Spleen (tissue), 13 donors: ENCODE measurements at places on chromosomes 4 and X. TPM values are rescaled to one million over a fixed set of nuclear protein-coding genes. Genes with fewer than 3 reads are reported as not detected.
A peak's percentile ranks its signal among the peaks of the same experiment; 100 is the strongest.

Gene EGF
- 1.0 TPM for total RNA-seq

DNA sequence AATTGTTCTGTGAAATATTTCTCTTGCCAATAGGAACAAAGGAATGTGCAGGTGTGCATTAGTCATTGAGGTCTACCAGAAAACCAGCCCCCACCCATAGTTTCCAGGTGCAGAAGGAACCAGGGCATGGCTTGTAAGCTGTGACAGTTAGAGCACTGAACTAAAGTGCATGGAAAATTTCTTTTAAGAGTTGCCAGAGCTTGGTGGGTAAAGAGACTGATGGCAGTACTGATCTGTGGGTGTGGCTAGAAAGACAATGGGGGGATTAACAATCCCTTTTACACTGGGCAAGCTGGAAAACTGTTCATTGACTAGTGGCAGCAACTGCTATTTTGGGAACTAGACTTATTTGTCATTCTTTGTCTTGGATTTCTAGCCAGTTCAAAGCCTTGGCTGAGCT, 326.9 kb downstream of the PCDH19 start:
- DNase-seq = no peak

DNA sequence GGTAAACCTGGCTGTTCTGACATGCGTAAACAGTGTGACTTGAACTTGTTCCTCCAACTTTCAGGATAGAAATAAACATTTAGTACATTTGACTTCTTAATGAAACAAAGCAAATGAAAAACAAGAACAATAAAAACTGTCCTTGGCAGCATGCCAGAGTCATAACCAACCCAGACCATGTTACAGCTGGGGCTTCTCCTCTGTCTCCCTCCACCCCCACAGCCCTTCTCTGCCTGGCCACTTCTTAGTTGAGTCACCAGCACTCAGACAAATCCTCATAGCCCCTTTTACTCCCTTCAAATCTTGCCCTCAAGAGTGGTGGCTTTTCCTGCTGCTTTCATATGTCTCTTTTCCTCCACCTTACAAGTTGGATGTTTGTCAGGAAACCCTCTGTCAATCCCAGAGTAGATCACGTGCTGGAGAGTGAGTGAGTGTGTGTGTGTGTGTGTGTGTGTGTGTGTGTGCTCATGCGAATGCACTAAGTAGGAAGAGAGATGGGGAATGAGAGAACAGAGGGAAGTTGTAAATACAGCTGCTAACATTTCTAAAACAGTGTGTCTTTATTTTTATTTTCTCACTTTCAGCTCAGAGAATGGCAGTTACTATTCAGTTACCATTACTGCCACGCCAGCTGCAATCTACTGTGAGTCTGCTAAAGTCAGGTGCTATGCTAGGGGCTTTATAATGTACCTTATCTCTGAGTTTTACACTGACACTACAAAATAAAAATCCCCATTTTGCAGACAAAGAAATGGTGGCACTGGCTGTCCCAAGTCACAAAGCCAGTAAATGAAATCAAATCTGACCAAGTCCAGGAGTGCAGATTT, 15.0 kb downstream of the SCARB2 start:
- no peak for DNase-seq

DNA sequence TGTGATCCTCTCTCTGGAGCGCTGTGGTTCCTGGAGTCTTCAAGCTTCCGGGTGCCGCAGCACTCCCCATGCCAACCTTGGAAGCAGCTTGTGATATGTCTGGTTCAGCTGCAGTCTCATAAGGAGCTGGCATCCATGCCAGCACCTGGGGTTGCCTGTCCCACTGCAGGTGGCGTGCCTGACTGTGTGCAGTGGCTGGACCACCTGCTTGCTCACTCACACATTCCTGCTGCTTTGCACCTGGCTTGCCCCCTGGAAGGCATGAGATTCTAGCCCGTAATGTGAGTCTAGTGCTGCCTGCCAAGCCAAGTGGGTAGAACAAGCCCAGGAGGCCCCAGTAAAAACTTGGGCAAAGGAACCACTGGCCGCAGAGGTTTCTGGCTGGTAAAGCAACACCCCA, 687.2 kb upstream of the AADAT start:
- DNase-seq = peak; percentile 42

Gene CDS1
- 3.6 TPM for total RNA-seq

GRCh38 chr4:101885574-101885973, 95.0 kb downstream of the BANK1 start:
- no peak for DNase-seq

Gene SPANXB1
- total RNA-seq = not detected
